Activated naive CD8-positive, alpha-beta T cell treated with anti-CD3 and anti-CD28 coated beads for 36 hours (primary cell): ENCODE measurements at places on chromosomes 2 and 18. TPM values are rescaled to one million over a fixed set of nuclear protein-coding genes. Genes with fewer than 3 reads are reported as not detected.
A peak's percentile ranks its signal among the peaks of the same experiment; 100 is the strongest.

GRCh38 chr2:55500025-55500424 lies 19.5 kb upstream of the CFAP36 start:
- no peak for DNase-seq

GRCh38 chr18:26637983-26638382 lies 89.6 kb upstream of the KCTD1 start:
- no peak for DNase-seq

- no peak for DNase-seq
Measured at GRCh38 chr2:88868861-88869260, 177.4 kb downstream of the RPIA start.

DNA sequence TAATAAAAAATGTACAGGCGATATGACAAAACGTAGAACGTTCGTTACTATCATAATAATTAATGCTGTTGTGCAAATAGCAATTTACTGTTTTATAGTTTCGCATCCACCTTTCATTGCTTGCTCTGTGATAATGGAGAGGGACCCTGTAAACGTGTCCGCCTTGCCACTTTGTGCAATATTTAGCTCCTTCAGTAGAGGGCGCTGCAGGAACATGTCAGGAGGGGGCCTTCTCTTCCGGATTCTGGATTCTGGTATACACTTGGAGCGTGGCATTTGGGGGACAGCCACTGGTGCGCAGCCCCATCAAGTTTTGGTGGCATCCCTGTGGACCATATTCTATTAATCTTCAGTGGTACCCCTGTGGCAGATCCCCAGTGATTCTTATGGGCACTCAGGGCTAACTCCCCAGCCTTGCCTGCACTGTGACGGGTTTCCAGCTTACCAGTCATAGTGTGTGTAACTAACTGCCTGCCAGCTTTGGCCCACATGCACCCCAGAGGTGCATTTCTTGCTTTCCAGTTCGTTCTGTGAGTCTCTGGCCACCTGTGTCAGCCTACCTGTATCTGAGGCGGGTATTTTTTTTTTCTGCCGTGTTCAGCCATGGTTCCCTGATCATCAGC lies 140.3 kb downstream of the CYRIA start:
- DNase-seq, result no peak

- no peak for DNase-seq
Measured at GRCh38 chr2:205001300-205001966, 456.2 kb downstream of the PARD3B start.

GRCh38 chr2:161979490-161979889 lies 94.5 kb downstream of the DPP4 start:
- no peak for DNase-seq

DNA sequence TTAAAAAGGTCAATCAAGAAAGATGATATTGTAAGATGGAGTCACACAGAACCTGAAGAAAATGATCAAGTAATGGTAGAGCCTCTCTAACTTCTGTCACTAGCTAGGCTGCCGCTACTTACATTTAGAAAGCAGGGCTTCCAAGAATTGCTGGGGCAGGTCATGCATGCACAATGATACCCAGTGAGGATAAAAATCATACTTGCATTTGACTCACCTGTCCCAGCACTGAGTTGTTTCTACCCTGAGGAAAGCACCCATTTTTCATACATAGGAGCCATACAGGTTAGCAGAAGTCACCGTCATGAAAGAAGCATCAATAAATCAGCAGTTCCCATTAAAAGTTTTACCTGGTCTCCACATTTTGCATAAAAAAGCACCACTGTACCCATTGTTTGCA lies 662.3 kb upstream of the FANCL start:
- no peak for DNase-seq

GRCh38 chr18:59249199-59249774 lies 24.0 kb downstream of the RAX start:
- peak; percentile 17 for DNase-seq

DNA sequence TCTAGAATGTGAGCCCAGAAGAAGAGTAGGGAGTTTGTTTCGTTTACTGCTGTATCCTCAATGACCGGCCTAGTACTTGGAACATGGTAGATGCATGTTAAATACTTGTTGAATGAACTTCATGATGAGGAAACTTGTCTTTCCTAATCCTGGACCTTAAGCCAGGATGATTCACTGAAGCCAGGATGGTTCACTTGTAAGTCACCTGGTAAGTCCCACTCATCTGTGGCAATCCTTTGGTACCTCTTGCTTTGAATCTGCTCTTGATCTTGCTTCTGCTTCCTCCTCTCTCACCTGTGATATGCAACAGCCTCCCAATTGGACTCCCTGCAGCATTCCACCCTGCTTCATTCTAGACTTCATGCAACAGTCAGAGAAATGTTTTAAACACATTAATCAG lies 43.6 kb downstream of the QPCT start:
- DNase-seq, result no peak

- DNase-seq, result no peak
Measured at GRCh38 chr2:217366966-217367365, 507.1 kb upstream of the TNP1 start.

DNA sequence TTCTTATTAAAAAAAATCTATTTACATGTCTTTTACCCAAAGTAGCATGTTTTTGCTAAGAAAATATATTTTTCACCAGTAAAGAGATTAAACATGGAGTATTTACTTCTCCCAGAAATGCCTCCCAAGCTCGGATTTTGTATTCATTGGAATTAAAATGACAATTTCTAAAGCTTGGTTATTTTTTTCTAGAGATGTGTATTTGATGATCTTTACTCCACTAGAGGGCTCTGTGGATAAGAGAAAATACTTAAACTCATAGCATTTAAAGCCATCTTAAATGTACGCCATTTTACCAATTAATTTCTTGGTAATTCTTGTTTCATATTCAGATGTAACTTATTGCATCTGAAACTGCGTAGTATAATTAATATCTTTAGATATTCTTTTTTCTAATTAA lies 461.4 kb downstream of the GALR1 start:
- DNase-seq, result no peak

DNA sequence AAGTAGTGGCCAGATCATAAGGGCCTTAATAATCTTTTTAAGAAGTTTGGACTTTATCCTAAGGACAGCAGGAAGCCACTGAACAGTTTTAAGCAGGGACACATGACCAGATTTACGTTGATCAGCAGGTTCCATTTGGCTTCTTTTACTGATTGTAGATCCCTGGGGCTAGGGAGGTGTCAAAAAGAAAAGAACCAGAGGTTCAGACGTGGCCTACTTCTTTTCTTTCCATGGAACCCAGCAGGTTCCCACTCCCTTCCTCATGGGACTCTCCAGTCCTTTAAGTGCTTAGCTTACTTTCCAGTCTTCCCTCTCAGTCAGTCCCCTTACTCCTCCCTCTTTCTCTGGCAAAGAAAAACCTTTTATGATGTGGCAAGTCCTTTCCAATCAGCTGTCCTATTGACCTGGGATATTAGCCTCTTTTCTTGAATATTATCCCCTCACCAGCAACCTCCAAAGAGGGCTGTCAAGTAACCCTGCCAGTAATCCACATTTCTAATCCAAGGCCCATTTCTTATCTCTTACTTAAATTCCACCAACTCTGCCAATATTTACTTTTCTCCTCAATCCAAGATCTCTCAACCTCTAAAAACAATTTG lies 33.5 kb downstream of the NHEJ1 start:
- no peak for DNase-seq

DNA sequence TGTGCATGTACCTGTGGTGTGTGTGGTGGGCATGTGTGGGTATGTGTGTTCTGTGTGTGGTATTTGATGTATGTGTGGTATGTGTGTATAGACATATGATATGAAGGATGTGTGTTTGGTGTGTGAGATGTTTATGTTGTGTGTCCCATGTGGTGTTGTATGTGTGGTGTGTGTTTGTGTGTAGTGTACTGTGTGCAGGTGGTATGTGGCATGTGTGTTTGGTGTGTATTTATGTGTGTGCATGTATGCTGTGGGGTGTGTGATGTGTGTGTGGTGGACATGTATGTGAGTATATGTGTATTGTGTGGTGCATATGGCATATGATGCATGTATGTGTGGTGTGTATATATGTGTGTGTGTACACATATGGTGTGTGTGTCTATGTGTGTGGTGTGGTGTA lies 718.8 kb upstream of the SOX11 start:
- DNase-seq, result no peak

DNA sequence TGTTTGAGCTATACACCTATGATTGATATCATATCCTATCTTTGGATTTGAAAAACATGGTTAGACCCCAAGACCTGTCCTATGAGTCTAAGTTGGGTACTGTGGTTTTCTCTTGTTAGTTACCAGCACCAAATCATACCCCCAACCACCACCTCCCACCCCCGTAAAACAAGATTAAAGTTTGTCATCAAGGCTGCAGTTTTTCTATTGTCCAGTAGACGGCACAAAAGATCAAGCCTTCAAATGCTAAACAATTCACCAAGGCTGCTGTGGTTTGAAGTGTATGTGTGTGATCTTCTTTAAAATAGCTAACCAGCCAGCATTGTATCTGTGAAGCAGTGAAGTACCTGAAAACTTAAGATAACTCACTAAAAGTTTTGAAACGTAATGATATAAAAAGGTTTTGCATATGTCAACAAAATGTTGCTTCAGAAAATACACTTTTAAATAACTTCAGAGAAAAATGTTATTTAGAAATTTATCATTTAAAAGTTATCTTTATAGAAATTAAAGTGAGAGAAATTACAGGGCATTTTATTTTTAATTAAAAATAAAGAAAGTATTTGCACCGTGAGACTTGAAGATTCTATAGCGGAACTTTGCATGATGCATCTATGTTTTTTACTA lies 5.8 kb upstream of the MEIS1 start:
- DNase-seq, result no peak

DNA sequence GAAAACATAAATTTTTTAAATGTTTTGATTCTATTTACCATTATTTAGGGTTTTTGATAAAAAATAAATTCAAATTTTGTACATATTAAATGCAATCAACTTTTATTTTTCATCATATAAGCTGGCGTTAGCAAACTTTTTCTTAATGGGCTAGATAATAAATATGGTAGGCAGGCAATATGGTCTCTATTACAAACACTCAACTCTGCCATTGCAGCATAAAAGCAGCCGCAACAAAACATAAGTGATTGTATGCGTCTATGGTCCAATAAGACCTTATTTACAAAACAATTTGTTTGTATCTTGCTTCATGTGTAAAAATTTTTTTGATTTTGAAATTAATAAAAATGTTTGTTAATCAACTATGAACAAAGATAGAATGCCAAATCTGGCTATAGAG lies 116.8 kb upstream of the GLI2 start:
- DNase-seq, result no peak

GRCh38 chr18:63083555-63083954 lies 236.0 kb downstream of the BCL2 start:
- DNase-seq, result no peak

DNA sequence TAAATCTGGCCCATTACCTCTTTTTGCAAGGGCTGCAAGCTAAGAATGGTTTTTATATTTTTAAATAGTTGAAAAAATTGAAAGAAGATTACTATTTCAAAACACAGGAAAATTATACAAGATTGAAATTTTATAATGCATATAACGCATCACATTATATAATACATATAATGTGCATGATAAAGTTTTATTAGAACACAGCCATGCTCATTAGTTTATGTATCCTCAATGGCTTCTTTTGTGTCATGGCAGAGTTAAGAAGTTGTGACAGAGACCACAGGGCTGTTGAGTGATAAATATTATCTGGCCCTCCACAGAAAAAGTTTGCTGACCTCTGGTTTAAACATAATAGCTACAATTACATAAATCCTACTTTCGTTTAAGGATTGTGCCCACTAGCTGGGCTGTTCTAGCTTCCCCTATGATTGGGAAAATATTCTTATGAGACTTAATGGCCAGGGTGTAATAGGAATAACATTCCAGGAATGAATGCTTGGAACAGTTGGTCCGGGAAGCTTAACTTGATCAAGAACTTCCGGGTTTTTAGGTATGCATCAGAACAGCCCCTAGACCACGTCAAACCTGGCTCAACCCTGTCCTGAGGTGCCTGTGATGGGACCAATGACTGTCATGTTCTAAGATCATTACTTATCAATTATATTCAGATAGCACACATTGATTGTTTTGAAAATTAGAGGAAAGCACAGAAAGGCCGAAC lies 98.7 kb upstream of the LPIN2 start:
- DNase-seq, result no peak

- DNase-seq, result no peak
Measured at GRCh38 chr2:6977113-6977741, 60.0 kb downstream of the RNF144A start.

DNA sequence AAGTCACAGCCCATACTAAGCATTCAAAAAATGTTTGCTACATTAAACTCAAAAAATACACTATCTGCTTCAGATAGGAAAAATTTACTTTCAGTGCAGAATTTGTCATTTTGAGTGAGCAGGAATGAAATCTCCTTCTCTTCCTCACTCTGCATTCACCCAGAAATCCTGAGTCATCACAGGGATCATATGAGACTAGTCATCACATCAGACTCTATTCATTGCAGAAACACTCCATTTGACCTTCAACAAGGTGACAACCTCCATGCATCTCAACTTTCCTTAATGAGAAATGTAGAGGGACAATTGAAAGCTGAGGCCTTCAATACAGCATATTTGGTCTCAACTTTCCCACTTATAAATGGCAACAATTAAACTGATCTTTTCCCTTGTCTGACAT lies 130.4 kb upstream of the CYP26B1 start:
- DNase-seq, result no peak

GRCh38 chr2:186968277-186968676 lies 119.3 kb upstream of the ZSWIM2 start:
- DNase-seq, result no peak

DNA sequence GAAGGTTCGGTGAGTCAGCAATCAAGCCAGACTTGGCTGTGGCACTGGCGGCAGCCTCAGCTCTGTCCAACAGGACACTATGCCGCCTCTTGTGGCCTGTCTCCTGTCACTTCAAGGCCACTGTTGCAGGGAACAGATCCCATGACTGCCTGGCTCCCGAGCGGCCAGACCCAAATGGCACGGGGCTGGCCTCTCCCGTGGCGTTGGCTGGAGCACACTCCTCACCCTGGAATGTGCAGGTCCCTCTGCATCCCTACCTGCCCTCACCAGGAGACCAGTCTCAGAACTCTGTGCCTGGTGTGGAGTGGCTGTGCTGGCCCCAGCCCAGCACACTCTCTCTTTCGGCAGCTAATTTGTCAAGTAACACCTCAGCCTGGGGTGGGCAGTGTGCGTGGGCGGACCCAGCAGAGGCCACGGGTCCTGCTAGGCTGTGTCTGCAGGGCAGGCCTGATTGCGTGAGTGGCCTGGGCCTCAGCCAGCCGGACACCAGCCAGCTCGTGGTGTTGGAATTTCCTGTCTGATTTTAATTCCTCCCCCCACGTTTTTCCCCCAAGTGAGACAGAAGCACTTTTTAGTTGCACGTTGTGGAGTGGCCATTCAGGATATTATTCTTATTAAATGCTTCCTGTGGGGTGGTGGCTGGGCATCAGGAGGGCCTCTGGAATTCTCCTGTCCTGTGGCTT lies 179.3 kb downstream of the GLI2 start:
- no peak for DNase-seq

The CRYGB gene
- total RNA-seq, result not detected

The SMC6 gene
- total RNA-seq, result 22.5 TPM

The SLC4A5 gene
- total RNA-seq, result 1.5 TPM

The CNTNAP5 gene
- not detected for total RNA-seq

The SP5 gene
- not detected for total RNA-seq

The RPRM gene
- not detected for total RNA-seq

The FKBP7 gene
- 3.8 TPM for total RNA-seq

The LRRTM4 gene
- total RNA-seq, result not detected

The NTSR2 gene
- total RNA-seq, result not detected
